ENCODE measurements at places on chromosomes 3 and 15.

DNA sequence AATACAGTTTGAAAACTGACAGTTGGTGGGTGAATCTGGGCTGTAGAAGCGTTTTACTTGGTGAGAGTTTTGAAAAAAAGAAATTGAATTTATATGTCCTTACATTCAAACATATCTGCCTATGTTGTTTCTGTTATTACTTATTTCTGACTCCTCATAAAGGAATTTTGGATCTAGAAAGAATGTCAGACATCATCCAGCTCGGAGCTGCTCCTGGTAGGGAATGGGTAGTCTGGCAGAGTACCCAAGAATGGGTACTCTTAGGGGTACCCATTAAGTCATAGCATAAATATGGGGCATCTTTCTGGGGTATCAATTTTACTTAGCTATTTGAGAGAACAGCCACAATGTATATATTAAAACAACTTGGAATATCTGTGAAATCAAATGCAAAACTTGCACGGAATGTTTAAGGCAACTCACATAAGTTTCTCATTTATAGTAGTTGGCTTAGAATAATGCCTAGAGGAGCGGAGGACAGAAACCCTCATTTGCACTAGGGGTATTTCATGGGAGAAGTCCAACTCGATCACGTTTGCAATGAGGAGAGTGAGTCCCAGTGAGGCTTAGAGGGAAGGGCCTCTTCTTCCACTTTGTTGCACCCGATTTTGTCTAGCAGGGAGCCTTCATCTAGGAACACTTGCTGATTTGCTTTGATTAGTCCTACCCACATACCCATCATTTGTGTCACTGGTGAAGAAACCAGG is 2.4 kb upstream of the LARP6 start:
- no peak overlapping the region for H3K4me3 ChIP-seq
- no peaks in the 10 kb centered on the region for H3K36me3 ChIP-seq

- H3K4me1 ChIP-seq = peaks cover 16% of the 10 kb centered on the region
- H3K4me3 ChIP-seq = no peak overlapping the region
- no peaks in the 10 kb centered on the region for H3K36me3 ChIP-seq
- no peak for DNase-seq
- no peak overlapping the region for H3K27ac ChIP-seq
Observed at GRCh38 chr3:183299976-183300375, 46.9 kb downstream of the B3GNT5 start.

GRCh38 chr3:5791558-5791957 is 604.1 kb downstream of the EDEM1 start:
- H3K36me3 ChIP-seq = no peaks in the 10 kb centered on the region
- DNase-seq = no peak
- no peaks in the 10 kb centered on the region for H3K27me3 ChIP-seq
- H3K27ac ChIP-seq = no peak overlapping the region
- no peak overlapping the region for H3K4me3 ChIP-seq

DNA sequence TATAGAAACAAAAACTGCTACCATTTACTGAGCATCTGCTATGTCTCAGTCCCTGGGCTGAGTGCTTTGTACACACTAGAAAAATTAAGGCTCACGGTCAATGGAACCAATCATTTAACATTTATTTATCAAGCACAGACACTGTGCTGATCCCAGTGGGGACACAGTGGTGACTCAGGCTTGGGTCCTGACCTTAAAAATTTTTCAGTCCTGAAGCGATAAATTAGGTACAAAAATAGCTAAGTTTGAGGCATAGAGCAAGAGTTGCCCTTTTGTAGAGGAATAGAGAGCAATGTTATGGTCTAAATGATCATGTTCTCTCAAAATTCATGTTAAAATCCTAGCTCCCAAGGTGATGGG is 85.1 kb downstream of the CRYGS start:
- H3K4me3 ChIP-seq = no peak overlapping the region
- no peaks in the 10 kb centered on the region for H3K36me3 ChIP-seq
- no peak overlapping the region for H3K27ac ChIP-seq
- no peaks in the 10 kb centered on the region for H3K27me3 ChIP-seq
- no peak for DNase-seq
- no peaks in the 10 kb centered on the region for H3K4me1 ChIP-seq

GRCh38 chr15:72184165-72184811 is 13.3 kb downstream of the GRAMD2A start:
- no peak overlapping the region for H3K4me3 ChIP-seq
- peak; percentile 30 for DNase-seq
- H3K27me3 ChIP-seq = no peaks in the 10 kb centered on the region
- no peaks in the 10 kb centered on the region for H3K36me3 ChIP-seq
- H3K4me1 ChIP-seq = peaks cover 8% of the 10 kb centered on the region

- no peak overlapping the region for H3K4me3 ChIP-seq
- DNase-seq = no peak
- H3K36me3 ChIP-seq = no peaks in the 10 kb centered on the region
- H3K27me3 ChIP-seq = no peaks in the 10 kb centered on the region
Observed at GRCh38 chr3:64147211-64147610, 78.1 kb downstream of the PRICKLE2 start.

- peak overlapping the region; percentile 49 for H3K27ac ChIP-seq
- no peak overlapping the region for H3K4me3 ChIP-seq
- no peaks in the 10 kb centered on the region for H3K36me3 ChIP-seq
- no peaks in the 10 kb centered on the region for H3K27me3 ChIP-seq
- DNase-seq = no peak
Observed at GRCh38 chr3:156456771-156457224, 98.1 kb downstream of the SSR3 start.

- no peaks in the 10 kb centered on the region for H3K27me3 ChIP-seq
- no peaks in the 10 kb centered on the region for H3K4me1 ChIP-seq
- H3K27ac ChIP-seq = no peak overlapping the region
- DNase-seq = no peak
- no peaks in the 10 kb centered on the region for H3K36me3 ChIP-seq
Observed at GRCh38 chr3:95044101-95044500, 981.2 kb downstream of the NSUN3 start.

GRCh38 chr15:63922261-63922904 is 88.6 kb upstream of the HERC1 start:
- H3K4me1 ChIP-seq = peaks cover 15% of the 10 kb centered on the region
- H3K27ac ChIP-seq = no peak overlapping the region
- no peaks in the 10 kb centered on the region for H3K36me3 ChIP-seq
- DNase-seq = no peak

DNA sequence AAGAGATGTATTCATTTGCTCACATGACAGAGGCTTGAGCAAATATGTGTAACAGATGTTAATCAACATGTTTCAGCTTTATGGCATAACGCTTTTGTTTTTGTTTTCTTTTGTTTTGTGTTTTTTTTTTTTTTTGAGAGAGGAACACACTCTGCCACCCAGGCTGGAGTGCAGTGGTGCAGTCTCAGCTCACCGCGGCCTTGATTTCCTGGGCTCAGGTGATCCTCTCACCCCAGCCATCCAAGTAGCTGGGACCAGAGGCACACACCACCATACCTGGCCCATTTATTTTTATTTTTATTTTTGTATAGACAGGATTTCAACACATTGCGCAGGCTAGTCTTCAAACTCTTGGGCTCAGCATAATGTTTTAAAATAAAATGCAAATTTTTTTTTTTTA is 1504.4 kb upstream of the CADM2 start:
- no peaks in the 10 kb centered on the region for H3K4me1 ChIP-seq
- no peaks in the 10 kb centered on the region for H3K36me3 ChIP-seq
- no peak overlapping the region for H3K27ac ChIP-seq

- DNase-seq = peak; percentile 37
- H3K4me1 ChIP-seq = no peaks in the 10 kb centered on the region
- no peaks in the 10 kb centered on the region for H3K36me3 ChIP-seq
- H3K27ac ChIP-seq = no peak overlapping the region
- H3K4me3 ChIP-seq = no peak overlapping the region
Observed at GRCh38 chr15:53918180-53919079, 59.8 kb upstream of the UNC13C start.

DNA sequence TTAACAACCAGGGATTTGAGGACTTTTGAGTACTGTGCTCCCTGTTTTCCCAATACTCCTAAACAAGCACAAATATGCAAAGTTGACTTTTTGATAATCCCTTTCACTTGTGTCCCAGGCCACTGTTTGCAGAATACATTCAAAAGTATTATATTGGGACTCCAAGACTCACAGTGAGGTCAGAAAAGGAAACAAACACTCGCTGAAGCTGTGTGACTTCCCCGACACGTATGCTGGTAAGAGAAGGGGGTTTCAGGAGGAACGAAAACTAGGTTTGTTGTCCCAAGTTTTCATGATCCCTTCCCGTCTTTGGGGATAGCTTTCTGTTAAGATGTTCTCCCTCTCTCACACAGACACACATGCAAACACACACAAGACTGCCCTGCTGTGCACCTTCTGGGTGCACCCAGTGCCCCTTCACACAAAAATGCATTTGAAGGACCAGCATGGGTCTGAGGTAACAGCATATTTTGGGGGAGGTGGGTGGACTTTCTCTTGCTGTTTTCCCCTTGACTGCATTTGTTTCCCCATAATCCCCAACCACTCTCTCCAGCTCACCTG is 225.2 kb upstream of the PRICKLE2 start:
- no peak overlapping the region for H3K4me3 ChIP-seq
- peaks cover 3% of the 10 kb centered on the region for H3K4me1 ChIP-seq

DNA sequence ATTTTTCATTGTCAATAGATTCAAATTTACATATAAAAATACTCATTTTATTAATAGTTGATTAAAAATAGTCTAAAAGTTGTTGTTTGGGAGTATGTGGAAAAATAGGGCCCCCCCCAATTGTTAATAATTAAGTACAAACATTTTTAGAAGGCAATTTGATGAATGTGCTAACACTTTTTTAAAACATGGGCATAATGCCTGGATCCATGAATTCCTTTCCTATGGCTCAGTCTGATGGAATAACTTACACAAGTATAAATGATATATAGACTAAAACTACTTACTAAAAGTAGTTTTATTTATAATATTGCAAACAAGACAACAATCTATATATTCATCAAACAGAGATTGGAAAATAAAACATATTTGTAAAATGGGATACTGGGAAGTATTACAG is 247.2 kb upstream of the LRRN1 start:
- no peaks in the 10 kb centered on the region for H3K4me1 ChIP-seq
- H3K27ac ChIP-seq = no peak overlapping the region
- DNase-seq = no peak
- H3K36me3 ChIP-seq = no peaks in the 10 kb centered on the region
- no peaks in the 10 kb centered on the region for H3K27me3 ChIP-seq

DNA sequence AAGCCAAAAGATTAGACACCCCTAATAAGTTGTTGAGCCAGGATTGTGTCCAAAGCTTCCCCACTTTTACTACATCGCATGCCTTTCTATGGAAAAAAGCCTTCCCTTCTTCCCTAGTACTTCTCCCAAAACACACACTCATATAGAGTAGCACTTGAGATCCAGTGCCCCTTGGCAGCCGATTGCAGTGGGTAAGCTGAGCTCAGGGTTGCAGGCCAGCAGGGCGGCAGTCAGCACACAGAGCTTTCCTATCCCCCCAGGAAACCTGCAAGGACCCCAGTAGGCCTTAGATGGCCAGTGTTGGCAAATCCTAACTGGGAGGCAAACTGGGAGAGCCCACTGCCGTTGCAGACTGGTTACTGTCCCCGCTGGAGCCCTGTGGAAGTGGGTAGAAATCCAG is 75.7 kb upstream of the C15orf39 start:
- H3K4me3 ChIP-seq = no peak overlapping the region
- DNase-seq = no peak

GRCh38 chr3:133025546-133025945 is 12.6 kb upstream of the TMEM108 start:
- no peaks in the 10 kb centered on the region for H3K4me1 ChIP-seq
- H3K27ac ChIP-seq = no peak overlapping the region
- H3K4me3 ChIP-seq = no peak overlapping the region
- no peaks in the 10 kb centered on the region for H3K27me3 ChIP-seq
- DNase-seq = no peak
- H3K36me3 ChIP-seq = no peaks in the 10 kb centered on the region

DNA sequence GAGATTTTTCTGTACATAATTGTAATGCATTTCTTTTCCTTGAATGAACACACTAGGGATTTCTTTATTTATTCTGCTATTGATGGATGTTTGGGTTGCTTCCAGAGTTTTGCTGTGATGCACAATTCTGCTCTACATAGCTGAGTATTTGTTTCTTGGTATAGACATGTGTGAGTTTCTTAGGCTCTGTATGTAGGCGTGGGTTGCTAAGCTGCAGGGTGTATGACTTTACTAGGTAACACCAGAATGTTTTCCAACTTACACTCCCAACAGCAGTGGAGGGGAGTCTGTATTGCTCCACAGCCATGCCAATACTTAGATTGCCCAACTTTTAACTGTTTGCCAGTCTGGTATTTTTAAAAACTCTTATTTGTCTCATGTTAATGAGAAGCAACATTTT is 155.5 kb upstream of the TNIK start:
- no peak overlapping the region for H3K27ac ChIP-seq
- no peaks in the 10 kb centered on the region for H3K27me3 ChIP-seq
- H3K4me1 ChIP-seq = peaks cover 17% of the 10 kb centered on the region
- no peak for DNase-seq
- H3K36me3 ChIP-seq = no peaks in the 10 kb centered on the region

DNA sequence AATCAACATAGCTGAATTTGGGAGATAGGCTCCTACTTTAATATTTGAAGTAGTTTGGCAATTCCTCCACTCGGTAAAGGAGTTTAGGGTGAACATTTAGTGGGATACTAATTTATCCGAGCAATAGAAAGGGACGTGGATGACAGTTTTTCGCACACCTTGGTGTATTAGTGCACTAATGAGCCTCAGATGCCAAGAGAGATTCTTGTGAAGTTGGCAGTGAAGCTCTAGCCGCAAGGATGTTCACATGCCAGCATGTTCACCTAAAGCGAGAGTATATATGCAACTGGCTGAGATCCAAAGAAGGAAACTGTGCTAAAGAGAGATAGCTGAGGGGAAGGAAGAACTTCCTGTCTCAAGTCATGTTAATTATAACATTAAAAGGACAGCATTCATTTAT is 58.5 kb downstream of the TGFBR2 start:
- no peaks in the 10 kb centered on the region for H3K4me1 ChIP-seq
- H3K4me3 ChIP-seq = no peak overlapping the region
- H3K36me3 ChIP-seq = peaks cover 7% of the 10 kb centered on the region

GRCh38 chr3:123491966-123492587 is 43.2 kb upstream of the ADCY5 start:
- DNase-seq = no peak
- H3K27ac ChIP-seq = no peak overlapping the region

DNA sequence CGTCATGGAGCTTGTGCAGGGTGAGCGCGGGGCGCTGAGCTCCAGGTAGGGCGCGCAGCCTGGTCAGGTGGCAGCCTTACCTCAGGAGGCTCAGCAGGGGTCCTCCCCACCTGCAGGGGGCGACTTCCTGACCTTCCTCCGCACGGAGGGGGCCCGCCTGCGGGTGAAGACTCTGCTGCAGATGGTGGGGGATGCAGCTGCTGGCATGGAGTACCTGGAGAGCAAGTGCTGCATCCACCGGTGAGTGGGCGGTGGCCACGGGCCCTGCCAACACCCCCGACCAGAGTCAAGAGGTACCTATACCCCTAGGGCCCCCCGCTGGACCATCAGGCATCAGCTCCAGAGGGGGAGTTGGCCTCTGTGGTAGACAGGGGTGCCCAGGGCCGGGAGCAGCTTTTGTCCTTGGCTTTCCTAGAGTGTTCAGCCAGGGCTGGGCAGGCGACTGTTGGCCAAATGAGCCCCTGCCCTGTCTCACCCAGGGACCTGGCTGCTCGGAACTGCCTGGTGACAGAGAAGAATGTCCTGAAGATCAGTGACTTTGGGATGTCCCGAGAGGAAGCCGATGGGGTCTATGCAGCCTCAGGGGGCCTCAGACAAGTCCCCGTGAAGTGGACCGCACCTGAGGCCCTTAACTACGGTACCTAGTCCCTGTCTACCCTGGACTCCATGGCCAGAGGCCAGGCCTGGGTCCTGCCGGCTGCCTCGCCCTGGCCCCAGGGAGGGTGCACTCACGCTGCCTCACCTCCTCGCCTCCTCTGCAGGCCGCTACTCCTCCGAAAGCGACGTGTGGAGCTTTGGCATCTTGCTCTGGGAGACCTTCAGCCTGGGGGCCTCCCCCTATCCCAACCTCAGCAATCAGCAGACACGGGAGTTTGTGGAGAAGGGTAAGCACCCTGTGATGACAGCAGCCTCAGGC is 9.1 kb downstream of the FES start:
- H3K4me1 ChIP-seq = no peaks in the 10 kb centered on the region
- DNase-seq = no peak
- no peak overlapping the region for H3K4me3 ChIP-seq

Measured in body of pancreas (tissue), 4 donors.